WTC11 (cell line): ENCODE measurements at places on chromosomes 1 and 21. TPM values are rescaled to one million over a fixed set of nuclear protein-coding genes. Genes with fewer than 3 reads are reported as not detected.

GRCh38 chr1:6928106-6928885, 143.0 kb downstream of the CAMTA1 start:
- DNase-seq = no peak

DNA sequence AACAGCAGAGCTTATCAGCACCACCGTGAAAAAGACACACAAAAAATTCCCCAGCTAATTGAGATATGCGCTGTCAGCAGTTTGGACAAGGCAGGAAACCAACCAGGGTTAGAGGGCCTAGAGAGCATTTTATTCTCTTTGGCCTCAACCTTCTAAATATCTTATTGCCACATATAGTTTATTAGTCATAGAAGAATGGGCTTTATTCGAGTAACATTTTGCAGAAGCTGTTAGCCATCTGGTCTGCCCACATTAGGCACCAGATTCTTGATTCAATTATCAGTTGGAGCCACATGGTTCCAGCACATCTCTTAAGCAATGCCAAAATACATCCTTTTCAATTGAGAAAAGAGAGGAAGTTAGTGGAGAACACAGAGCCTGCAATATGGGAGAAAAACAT, 109.9 kb upstream of the CXADR start:
- no peak for DNase-seq

DNA sequence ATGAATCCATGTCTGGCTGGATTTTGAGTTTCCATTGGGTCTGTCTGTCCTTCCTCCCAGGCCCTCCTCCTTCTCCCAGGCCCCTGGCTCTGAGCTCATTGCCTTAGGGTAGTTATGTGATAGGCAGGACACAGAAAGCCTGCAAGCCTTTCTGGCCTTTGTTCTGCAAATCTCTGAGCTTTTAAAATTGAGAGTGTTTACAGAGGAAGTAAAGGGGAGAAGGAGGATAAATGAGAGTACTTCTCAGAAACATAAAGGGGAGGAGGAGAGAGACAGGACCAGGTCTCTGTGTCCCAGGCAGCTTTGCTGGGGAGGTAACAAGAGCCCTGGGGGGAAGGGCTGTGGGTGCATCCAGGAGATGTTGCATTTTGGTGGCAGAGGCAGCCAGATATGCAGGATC, 126.7 kb downstream of the FOXD2 start:
- DNase-seq = peak; percentile 22

DNA sequence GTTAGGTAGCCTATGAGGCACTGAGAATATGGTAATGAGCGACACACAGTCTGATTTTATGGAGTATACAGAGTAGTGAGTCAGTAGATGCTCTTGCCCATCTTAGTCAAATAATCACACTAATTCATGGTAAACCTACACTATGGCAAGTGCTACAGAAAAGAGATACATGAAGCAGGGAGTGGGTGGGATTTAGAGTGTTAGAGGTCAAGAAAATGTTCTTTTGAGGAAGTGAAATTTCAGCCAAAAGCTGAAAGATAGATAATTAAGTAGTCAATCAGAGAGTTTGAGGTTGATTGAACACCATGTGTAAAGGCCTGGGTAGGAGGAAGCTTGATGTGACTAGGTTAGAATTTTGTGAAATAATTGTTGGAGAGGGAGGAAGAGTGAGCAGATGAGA, 14.7 kb downstream of the MDM4 start:
- DNase-seq = no peak

- no peak for DNase-seq
These were observed 28.7 kb downstream of the PTGFR start for GRCh38 chr1:78519446-78519845.

DNA sequence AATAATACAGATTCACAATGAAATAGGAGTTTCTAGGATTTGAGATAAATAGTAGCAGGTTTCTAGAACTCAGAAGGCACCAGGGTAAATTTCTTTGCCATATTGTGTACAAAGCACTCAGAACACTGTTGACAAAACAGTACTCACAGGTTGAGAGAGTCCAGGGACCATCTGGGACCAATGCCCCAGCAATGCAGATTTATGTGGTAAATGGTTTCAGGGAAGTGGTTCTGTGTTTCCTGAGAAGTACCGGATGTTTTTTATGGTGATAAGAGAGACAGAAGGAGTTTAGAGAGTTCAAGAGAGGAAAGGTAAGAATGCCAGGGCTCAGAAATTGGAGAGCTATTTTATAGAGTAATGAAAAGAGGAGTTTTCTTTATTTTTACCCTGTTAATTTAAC, 29.6 kb upstream of the DIPK1A start:
- DNase-seq = no peak

The TEKT2 gene
- total RNA-seq = 1.9 to 2.5 TPM (median 2.0 TPM) in 3 replicates

The OR2T2 gene
- not detected in 3 replicates for total RNA-seq

The FMN2 gene
- 1.5 to 2.1 TPM (median 1.8 TPM) in 3 replicates for total RNA-seq

DNA sequence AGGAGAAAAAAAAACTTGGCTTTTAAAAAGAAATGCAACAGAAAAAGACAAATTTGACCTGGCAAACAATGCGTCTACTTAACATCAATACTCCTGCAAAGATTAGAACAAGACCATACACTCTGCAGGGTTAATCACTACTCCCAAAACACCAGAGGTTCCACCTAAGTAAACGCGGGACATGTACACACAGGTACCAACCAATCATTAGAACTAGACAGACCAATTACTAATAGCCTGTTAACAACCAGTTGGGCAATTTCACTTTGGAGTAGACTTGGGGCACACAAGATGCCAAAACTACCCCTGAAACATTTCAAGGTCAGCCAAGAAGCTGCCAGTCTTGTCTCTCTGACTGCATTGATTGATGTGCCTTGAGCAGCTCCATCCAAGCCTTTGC, 125.8 kb downstream of the RRAGC start:
- no peak for DNase-seq

DNA sequence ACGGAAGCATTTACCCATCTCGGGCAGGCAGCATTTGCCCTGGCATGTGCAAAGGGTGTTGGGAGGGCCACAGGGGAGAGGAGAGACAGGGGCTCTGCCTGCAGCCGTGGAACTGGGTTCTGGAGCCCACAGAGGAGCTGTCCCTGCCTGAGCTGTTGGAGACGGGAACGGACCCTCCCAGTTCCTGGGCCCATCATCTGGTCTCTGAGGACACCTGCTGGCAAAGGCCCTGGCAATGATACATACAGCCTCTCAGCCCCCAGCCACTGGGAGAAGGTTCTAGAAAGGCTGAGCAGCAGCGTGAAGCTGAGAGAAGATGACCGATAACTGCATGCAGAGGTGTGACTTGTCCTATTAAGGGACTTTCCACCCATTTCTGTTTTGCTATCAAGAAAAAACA, 31.4 kb downstream of the FAAP20 start:
- DNase-seq = no peak

DNA sequence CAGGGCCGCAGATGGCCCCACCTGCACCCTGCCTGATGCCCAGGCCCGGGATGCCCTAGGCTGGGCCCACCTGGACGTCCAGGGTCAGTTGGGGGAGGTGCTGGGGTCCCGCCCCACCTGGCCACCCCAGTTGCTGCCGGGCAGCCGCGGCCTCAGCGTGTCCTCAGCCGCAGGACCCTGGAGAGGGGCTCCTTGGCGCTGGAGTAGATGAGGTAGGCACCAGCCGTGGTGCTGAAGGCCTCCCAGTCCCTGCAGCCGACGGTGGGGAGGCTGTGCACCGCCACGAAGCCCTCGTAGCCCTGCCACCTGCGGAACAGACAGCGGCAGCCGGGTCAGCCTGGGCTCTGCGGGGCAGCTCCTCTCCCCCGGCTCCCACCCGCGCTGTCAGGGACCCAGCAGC, 40.4 kb downstream of the KRTAP10-1 start:
- DNase-seq = no peak

The CEPT1 gene
- 29.3 to 38.1 TPM (median 33.8 TPM) in 3 replicates for total RNA-seq

DNA sequence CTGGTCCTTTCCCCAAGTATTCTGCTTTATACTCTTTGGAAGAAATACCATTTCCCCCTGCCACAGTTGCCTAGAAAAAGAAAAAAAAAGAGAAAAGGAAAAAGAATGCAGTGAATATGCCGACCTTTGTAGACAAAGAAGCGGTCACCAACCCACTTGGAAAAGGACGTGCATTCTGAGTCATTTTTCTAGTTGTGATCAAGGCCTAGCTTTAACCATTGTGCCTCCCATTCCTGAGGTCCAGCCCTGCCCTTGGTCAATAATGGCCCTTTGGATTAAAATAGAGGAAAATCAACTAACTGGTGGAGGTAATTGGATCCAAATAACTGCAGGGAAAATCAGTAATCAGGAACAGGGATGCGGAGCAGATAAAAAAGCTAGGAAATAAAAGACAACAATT, 24.8 kb downstream of the S1PR1 start:
- no peak for DNase-seq
